RCC 7860 (cell line): ENCODE measurements at places on chromosomes 4 and X.

DNA sequence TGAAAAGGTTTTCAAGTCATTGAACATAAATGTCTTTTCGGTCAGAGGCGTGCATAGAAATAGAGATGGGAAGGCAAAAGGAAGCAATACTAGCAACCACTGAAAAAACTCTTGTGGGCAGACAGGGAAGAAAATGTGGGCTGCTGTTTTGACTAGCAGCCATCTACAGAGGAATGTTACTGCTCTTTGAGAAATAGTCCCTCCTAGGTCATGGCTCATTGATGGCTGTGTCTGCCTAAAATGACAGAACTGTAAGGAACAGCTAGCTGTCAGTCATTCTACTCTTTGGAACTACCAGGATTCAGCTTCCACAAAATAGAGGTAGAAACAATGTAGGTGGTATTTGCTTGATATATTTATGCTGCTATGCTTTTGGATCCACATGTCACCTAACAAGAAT, 26.9 kb upstream of the TMPRSS11B start:
- no peak for DNase-seq

GRCh38 chr4:150323406-150324325, 245.4 kb downstream of the DCLK2 start:
- DNase-seq: no peak

DNA sequence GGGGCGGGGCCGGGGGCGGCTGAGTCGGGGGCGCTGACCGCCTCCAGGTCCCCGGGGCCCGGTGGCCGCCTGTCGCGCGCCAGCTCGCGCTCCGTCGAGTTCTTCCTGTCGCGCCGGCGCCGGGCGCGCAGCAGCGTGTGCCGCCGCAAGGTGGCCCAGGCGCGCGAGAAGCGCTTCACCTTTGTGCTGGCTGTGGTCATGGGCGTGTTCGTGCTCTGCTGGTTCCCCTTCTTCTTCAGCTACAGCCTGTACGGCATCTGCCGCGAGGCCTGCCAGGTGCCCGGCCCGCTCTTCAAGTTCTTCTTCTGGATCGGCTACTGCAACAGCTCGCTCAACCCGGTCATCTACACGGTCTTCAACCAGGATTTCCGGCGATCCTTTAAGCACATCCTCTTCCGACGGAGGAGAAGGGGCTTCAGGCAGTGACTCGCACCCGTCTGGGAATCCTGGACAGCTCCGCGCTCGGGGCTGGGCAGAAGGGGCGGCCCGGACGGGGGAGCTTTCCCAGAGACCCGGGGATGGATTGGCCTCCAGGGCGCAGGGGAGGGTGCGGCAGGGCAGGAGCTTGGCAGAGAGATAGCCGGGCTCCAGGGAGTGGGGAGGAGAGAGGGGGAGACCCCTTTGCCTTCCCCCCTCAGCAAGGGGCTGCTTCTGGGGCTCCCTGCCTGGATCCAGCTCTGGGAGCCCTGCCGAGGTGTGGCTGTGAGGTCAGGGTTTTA, 1.5 kb downstream of the ADRA2C start:
- no peak for DNase-seq

DNA sequence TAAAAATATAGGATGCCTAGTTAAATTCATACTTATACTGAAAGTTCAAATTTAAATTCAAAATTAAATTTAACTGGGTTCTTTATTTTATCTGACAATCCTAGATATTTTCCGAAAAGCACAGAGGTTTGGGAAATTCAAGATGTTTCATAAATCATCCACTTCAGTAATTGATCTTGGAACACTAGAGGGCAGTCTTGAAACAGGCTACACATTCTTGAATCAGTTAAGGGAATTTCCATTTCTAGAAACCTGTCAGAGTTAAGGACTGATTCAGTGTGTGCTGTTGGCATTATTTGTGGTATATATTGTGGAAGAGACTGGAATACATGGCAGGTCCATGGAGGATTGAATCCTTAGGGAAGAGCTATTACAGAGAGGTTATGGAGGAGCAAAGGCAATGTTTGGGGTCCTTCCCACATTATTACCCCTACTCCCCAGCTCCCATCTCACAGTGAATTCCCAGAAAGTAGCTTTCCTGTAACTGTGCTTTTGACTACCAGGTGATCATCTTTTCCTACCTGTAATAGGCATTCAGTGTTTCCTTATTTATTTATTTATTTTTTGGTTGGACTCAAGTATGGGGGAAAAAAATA, 92.9 kb downstream of the EGF start:
- peak; percentile 71 for DNase-seq

GRCh38 chr4:159390648-159391047, 287.8 kb downstream of the RAPGEF2 start:
- DNase-seq: peak; percentile 96

DNA sequence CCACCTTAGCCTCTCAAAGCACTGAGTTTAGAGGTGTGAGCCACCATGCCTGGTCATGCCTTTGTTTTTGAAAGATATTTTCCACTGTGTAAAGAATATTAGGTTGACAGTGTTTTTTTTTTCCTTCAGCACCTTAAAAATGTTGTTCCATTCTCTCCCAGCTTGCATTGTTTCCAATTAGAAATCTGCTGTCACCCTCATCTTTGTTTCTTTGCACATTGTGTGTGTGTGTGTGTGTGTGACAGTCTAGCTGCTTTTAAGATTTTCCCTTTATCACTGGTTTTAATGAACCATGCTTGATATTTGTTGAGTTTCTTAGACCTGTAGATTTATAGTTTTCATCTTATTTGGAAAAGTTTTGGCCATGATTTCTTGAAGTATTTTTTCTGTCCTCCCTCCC, 79.0 kb upstream of the NKX1-1 start:
- no peak for DNase-seq

DNA sequence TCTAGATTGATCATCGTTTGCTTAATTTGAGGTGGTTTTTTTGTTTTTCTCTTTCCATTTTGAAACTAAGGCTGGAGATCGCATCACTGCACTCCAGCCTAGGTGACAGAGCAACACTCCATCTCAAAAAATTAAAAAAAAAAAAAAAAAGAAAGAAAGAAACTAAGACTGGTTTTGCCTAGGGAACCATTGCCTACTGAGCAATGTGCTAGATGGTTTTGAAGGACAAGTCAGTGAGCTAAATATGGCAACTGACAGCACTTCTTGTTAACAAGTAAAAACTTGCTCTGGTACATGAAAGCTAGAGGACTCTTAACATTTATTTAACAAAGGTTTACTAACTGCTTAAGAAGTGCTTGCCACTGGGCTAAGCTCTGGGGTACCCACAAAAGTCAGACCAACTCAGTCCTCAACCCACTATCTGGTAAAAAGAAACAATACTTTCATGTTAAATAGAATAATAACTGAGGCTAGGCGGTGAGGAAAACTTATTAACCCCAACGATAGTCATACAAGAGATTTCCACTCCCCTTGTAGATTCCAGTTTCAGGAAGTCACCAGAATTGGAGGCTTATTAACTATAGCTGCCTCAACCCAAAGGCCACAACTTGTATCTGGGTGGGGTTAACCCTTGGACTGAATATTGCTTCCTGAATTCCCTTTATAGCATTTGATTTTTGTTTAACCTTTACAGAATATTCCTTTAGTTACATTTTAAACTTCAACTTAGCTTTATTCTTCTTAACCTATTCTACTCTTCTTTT, 111.6 kb downstream of the FRYL start:
- DNase-seq: no peak

DNA sequence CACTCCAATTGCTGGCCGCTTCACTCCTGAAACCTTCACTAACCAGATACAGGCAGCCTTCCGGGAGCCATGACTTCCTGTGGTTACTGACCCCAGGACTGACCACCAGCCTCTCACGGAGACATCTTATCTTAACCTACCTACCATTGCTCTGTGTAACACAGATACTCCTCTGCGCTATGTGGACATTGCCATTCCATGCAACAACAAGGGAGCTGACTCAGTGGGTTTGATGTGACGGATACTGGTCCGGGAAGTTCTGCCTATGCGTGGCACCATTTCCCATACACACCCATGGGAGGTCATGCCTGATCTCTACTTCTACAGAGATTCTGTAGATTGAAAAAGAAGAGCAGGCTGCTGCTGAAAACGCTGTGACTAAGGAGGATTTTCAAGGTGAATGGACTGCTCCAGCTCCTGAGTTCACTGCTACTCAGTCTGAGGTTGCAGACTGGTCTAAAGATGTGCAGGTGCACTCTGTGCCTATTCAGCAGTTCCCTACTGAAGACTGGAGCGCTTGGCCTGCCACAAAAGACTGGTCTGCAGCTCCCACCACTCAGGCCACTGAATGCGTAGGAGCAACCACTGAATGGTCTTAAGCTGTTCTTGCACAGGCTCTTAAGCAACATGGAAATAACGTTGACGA, 35.8 kb upstream of the PRDM8 start:
- DNase-seq: no peak

DNA sequence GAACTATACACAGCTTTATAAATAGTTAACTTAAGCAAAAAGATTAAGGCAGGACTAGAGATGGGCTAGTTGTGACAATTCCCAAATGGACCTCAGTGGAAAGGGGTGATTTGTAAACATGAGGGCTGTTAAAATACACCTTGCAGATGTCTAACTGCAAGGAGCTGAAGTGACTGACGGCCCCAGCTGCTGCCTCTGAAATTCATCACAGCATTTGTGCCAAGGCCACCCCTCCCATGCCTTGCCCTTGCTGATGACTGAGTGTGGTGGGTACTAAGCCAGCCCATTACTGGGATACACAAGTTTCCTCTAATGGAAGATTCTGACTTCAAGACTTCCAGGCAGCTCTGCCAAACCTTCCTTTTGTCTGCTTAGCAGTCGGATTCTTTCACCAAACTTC, 23.7 kb upstream of the EGFL6 start:
- no peak for DNase-seq

DNA sequence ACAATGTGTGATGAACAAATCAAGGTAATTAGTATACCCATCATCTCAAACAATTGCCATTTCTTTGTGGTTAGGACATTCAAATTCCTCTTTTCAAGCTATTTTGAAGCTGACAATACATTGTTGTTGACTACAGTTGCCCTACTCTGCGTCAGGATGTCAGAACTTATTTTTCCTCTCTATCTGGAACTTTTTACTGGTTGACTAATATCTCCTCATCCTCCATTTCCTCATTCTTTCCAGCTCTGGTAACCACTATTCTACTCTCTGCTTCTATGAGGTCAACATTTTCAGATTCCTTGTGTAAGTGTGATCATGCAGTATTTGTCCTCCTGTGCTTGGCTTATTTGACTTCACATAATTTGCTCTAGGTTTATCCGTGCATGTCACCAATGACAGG, 240.5 kb upstream of the HS3ST1 start:
- peak; percentile 48 for DNase-seq

GRCh38 chr4:78953769-78954666, 14.8 kb upstream of the PAQR3 start:
- DNase-seq: no peak
